Stimulated activated CD8-positive, alpha-beta memory T cell treated with anti-CD3 and anti-CD28 coated beads, Interleukin-15, amount 100 ng/mL, for 24 hours (primary cell): ENCODE measurements at places on chromosomes 2 and 18.

DNA sequence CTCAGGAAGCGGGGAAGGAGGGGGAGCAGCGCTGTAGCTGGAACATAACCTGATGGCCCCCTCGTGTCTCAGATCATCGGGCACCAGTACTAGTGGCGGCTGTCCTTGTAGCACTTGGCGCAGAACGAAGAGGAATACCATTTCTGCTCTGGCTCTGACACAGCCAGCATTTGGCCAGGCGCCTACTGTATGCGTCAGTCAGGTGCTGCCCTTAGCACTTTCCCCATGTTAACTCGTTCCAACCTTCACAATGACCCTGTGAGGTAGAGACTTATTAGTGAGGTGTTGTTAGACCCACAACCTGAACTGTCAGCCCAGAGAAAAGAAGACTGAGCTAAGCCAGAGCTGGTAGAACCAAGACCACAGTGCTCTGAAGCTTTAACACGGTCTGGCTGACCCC is 47.7 kb upstream of the EML6 start:
- no peak for DNase-seq

GRCh38 chr18:5068851-5069250 is 128.2 kb downstream of the AKAIN1 start:
- DNase-seq, result no peak

DNA sequence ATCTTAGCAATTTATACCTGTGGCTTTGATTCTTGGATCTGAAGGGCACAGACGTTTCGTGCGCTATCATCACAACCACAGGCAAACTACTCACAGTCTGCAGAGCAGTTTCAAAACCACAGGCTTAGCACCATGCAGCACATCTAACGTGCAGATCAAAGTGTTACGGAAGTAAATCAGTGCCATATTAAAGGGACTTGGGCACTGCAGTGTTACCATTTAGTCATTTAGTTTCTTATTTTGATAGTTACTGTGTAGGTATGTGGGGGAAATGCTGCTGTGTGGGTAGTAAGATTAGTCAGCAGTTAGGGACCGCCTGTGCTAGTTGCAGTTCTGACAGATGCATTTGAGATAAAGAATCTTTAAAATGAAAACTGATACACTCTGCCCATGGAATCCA is 384.0 kb downstream of the NBAS start:
- DNase-seq, result no peak

DNA sequence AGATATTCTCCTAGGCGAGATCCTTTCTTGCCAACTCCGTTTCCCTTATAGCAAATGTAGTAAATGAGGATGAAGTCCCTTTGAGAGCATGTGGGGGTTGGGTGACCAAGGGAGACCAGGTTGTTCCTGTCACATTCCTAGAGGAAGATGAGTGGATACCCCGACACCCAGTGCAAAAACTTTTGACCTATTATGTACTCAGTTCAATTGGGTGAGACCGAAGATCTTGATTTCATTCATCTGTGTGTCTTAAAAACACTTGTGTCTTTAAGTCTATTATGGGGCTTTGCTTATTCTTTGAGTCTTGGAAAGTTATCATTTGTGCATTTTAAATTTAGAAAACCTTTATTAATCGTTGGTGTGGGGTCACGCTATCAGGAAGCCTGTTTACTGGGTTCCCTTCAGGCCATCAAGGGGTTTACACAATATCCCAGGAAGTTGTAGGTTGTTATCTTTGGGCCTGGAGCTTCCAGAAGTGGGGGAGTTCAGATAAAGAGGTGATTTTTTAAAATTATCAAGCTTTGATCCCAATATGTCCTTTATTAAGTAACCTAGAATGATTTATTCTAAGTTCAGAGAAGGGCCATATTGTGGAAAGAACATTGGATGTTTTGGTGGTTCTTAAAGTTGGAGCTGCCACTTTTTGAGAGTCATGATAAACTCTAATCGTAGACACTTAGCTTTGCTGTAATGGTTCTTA is 2.8 kb downstream of the RHOB start:
- no peak for DNase-seq

DNA sequence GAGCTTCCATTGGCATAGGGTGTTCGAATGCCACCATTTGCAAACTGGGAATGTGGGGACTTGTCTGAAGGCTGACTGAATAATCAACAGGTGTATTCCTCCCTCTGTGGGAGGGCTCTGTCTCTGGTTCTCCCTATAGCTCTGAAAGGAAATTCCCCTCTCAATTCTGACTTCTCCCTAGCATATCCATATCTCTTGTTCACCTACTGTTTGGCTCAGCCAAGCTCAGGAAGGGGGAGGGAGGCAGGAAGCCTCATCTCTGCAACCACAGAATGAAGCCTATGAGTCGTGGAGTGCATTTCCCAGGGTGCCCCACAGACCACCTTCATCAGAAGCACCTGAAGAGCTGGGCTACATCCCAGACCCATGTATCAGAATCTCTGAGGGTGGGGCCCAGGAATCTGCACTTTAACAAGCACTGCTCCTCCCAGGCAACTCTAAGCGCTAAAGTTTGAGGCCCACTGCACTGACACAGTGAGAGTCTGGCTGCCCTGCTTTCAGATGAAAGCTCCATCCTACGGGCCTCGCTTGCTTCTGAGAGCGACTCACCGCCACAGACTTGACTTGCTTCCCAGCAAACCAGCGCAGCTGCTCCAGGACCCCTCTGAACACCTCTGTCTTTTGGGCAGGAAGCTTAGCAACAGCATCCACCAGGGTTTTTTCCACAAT is 32.0 kb downstream of the XDH start:
- no peak for DNase-seq

DNA sequence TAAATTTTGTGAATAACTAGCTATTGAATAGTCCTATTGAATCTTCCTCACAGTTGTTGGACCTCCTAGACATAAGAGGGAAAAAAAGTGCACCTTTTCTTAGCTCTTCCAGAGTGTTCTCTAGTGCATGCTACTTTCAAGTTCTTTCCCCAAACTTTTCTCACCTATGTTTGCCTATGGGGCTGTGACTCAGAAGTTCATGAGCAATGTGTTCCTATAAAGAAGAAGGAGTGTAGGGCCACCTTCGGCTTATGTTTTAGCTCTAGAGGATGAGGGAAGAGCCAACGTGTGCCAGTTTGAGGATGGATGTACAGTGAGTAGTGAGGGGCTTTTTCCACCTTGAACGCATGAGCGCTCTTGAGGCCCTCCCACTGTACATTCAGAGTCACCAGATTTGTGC is 27.0 kb upstream of the HNMT start:
- DNase-seq, result no peak

DNA sequence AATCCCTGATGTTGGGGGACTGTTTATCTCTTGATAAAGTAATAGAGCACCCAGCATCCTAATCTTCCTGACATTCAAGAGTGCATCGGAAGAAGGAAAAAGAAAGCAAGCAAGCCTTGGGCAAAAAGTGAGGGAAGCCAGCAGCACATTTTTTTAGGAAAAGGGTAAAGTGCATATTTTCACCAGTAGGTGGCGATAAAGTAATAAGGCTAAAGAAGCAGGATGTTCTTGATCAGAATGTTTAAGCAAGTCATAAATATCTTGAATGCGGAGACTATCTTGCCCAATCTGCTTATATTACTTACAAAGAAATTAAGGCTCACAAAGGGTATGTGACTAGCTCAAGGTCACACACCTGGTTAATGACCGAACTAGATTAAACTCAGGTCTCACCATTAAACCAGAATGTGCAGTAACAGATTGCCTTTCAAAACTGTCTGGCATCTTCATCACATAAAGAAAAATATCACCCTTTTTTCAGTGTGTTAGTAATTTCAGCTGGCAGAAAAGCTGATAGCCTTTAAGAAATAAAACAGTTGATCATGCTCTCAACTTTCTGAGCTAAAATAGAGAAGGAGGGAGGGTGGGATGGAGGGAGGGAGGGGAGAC is 83.8 kb downstream of the VIT start:
- DNase-seq, result no peak

DNA sequence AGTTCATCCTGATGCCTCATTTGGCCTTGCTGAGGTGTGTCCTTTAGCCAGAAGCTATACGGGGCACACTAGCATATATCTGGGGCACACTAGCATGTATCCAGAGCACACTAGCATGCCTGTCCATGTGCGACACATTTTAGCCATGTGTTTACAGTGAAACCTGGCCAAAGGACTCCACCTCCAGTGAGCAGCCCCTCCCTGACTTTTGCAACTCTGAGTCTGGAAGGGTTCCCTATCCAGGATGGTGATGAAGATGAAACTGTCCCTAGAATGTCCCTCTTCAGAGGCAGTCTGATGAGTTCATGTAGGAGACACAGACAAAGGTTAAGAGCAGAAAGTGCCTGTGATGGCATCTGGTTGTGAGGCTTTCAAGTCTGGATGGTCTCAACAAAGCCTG is 61.4 kb upstream of the LGALSL start:
- DNase-seq, result no peak

DNA sequence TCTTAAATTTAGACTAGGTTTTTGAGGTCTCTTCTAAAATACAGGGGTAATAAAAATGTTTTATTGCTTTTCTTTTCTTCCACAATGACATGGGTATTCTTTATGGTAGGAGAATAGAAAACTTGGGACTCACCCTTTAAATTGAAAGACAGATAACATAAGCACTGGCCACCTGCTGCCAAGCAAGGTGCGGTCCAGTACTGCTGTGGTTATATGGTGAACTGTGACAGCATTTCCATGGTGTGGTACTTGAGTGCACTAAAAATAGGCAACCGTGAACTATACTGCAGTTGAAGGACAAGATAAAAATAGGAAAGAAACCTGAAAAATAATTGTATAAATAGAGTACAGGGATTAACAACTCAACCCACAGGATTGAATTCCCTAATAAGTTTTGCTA is 54.4 kb upstream of the GRB14 start:
- DNase-seq, result no peak

GRCh38 chr2:132632000-132632649 is 37.9 kb downstream of the LYPD1 start:
- DNase-seq, result no peak

GRCh38 chr2:70938586-70938950 is 2.9 kb downstream of the ATP6V1B1 start:
- no peak for DNase-seq

DNA sequence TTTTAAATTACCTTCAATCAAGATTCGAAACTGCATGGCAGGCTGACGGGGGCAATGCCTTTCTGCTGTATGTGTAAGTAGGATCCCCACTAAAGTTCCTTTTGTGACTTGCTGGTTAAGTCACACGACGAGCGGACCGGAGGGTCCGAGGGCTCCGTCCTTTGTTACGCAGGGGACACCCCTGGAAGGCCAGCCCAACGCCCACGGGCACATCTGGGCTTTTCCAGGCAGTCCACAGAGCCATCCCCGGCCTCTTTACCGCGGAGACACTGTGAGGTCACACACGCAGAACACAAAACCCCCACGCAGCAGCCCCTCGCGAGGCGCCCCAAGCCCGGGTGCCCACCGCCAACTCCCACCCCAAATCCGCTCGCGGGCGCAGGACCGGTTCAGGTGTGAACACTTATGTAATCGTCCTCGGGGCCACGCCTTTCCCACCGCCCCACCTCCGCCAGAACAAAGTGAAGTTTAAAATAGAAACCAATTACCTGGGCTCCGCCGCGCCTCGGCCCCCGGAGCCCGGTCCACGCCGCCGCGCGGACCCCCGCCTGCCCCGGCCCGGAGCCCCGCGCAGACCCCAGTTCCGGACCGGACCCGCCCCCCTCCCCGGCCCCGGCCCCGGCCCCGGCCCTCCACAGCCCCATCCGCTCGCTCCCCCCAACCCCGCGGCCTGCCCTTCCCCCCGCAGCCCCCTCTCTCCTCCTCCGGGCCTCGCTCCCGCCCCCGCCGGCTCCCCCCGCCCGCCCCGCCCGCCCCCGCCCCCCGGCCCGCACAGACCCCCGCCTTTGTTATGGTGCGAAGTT is 4.2 kb downstream of the ZNF516 start:
- DNase-seq, result no peak

GRCh38 chr2:119449521-119449920 is 17.9 kb downstream of the TMEM37 start:
- DNase-seq, result no peak

- DNase-seq, result no peak
Observed at GRCh38 chr2:240714747-240715725, 23.4 kb downstream of the AQP12A start.

DNA sequence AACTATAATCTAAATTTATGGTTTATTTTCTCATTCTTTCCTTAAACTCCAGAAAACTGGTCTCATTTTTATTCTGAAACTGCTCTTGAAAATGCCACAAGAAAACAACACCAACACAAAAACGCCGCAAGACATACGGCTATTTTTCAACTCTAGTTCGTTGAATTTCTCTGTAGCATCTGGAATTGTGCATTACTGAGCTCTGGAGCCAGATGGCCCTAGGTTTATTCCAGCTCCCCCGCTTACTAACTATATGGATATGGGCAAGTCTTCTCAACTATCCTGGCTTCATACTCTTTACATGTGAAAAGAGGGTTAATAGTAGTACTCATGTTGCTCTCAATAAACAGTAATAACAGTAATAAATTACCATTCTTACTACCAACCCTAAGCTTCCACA is 19.9 kb downstream of the FAM98A start:
- DNase-seq, result no peak

GRCh38 chr2:190720691-190721090 is 71.8 kb downstream of the NAB1 start:
- no peak for DNase-seq

GRCh38 chr2:239666053-239666854 is 265.4 kb upstream of the HDAC4 start:
- DNase-seq, result no peak

DNA sequence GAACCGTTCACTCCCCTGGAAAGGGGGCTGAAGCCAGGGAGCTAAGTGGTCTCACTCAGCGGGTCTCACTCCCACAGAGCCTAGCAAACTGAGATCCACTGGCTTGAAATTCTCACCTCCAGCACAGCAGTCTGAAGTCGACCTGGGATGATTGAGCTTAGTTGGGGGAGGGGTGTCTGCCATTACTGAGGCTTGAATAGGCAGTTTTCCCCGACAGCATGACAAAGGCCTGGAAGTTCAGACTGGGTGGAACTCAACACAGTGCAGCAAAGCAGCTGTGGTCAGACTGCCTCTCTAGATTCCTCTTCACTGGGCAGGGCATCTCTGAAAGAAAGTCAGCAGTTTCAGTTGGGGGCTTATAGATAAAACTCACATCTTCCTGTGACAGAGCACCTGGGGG is 292.5 kb downstream of the NUP35 start:
- no peak for DNase-seq

DNA sequence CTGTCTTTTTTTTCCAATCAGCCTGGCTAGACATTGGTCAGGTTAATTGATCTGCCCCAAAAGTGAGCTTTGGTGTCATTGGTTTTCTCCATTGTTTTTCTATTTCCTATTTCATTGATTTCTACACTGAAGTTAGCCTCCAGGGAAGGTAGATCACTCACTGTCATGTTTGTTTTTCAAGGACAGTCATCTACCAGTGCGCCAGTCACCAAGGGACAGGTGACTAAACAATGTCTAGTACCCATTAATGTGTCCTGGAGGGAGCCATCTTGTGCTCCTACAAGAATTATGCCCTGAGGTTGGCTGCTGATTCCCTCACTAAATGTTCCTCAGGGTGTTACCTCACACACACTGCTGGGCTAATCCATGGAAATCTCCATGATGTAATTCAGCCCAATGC is 17.6 kb upstream of the USP40 start:
- no peak for DNase-seq

GRCh38 chr2:20077411-20077940 is 26.0 kb upstream of the LAPTM4A start:
- DNase-seq, result no peak

- DNase-seq, result no peak
Observed at GRCh38 chr18:9596226-9596625, 18.1 kb downstream of the PPP4R1 start.

GRCh38 chr2:205699515-205700289 is 17.4 kb downstream of the NRP2 start:
- no peak for DNase-seq
